ENCODE measurements at places on chromosomes 12 and 14.

DNA sequence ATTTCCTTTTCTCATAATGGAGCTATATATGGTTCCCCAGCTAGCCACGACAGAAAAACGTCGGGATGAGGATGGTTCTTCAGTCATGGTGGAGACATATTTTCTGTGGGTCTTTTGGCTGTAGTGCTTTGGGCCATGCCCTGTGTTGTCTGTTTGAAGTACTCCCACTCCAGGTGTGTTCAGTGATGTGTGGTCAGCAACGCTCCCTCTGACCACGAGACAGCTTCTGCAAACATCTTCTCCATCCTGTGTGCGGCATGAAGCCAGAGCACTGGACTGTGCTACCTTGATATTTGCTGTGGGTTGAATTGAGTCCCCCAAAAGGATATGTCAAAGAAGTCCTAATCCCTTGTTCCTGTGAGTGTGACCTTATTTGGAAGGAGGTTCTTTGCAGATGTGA is 931.2 kb downstream of the NRXN3 start:
- no peak for DNase-seq

GRCh38 chr14:91261115-91261514 is 16.6 kb upstream of the GPR68 start:
- no peak for DNase-seq

- no peak for DNase-seq
These were observed 153.2 kb downstream of the SLC35F4 start for GRCh38 chr14:57712698-57713097.

DNA sequence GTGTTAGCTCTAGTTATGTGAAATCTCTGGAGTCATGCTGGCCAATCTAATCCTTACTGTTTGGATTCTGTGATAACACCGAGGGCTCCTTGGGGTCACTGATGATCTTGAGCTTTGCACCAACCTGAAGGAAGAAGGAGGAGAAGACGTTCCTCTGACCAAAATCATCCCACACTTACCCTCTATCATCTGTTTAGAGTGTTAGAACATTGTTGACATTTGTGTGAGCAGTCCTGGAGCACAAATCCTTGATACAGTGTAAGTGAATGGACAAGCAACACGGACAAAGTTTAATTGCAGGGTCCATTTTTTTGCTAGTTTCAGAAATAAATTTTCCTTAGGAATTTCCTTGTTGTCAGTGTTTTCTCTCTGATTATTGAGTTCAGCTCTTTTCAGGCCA is 181.7 kb downstream of the AKAP6 start:
- no peak for DNase-seq

- peak; percentile 78 for DNase-seq
These were observed 685 bp upstream of the MYL6B start for GRCh38 chr12:56151672-56152131.

DNA sequence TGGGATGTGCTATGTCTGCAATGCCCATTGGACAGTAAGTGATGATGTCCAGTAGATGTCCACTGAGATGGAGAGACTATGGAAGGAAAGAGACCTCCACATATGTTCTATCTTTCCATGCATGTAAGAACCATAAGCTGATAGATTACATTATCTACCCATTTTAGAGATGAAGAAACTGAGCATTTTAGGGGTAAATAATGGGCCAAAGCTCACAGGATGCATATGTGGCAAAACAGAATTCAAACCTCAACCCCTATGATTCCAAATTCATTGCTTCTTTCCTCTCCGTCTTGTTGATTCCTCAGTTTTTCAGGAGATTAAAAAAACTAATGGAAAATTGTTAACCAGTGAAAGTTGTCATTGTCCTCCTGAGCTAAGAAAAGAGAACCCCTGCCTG is 200.7 kb upstream of the PWP1 start:
- no peak for DNase-seq

DNA sequence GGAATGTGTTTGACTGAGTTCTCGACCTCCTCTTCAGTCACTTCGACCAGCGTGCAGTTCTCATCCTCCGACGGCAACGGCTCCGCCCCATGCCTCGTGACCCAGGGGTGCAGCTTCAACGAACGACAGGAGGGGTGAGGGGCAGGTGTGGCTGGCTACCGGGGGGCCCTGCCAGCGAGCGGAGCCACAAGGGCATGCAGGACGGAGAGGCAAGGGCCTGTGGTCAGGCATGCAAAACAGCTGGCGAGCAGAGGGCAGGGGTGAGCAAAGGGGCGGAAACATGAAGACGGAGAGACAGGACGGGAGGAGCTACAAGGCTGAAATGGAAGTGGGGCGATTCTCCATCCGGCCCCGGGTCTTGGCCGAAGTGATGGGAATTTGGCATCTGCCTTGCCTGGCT is 38.7 kb downstream of the P2RX4 start:
- no peak for DNase-seq

GRCh38 chr12:93245543-93245942 is 132.2 kb upstream of the NUDT4 start:
- DNase-seq = peak; percentile 18

GRCh38 chr12:54156578-54156977 is 32.2 kb downstream of the SMUG1 start:
- no peak for DNase-seq

- no peak for DNase-seq
These were observed 1.2 kb downstream of the GPR132 start for GRCh38 chr14:105064001-105064400.

DNA sequence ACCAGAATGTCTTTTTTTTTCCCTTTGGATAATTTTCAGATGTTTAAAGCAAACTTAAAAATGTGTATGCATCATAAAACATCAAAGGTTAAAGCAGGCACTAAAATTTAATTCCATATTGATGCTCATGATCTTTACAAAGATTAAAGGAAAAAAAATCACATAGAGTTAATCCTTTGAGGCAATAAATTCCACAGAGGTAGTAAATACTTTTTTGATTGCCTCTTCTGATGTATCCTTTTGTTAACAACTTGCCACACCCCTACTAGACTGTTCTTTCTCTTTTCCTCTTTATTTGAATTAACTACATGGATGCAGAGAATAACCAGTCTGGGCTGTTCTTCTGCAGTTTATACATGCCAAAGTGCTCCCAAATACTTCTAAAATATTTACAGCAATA is 45.2 kb upstream of the KCNJ8 start:
- no peak for DNase-seq

GRCh38 chr14:52547526-52547925 is 4.8 kb downstream of the TXNDC16 start:
- no peak for DNase-seq

- DNase-seq = peak; percentile 14
These were observed 26.2 kb upstream of the CHPT1 start for GRCh38 chr12:101671157-101671791.

- no peak for DNase-seq
These were observed 156.8 kb downstream of the PDE3A start for GRCh38 chr12:20525064-20525610.

DNA sequence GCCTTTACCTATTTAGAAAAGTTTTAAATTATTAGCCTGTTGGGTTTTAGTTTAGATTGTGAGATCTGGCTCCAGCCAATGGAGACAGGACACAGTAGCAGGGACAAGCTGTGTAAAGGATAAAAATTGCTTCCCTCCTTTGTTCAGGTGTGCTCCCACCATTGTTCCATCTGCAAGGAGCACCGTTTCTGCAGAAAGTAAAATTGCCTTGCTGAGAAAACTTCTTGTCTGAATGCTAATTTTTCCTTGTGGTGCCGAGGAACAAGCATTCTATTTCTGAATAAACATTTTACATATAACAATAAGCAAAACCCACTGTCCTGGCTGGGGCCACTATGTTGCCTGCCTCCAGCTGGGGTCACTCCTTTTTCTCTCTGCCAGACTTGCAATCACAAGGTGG is 72.7 kb upstream of the ZFP36L1 start:
- DNase-seq = no peak

GRCh38 chr12:65962036-65962430 is 137.8 kb downstream of the HMGA2 start:
- no peak for DNase-seq

GRCh38 chr14:77338302-77338701 is 17.5 kb downstream of the GSTZ1 start:
- DNase-seq = no peak

GRCh38 chr12:55974308-55974730 is 441 bp downstream of the RAB5B start:
- DNase-seq = peak; percentile 26

- DNase-seq = no peak
These were observed 200.5 kb upstream of the OR4E1 start for GRCh38 chr14:21874167-21874566.

DNA sequence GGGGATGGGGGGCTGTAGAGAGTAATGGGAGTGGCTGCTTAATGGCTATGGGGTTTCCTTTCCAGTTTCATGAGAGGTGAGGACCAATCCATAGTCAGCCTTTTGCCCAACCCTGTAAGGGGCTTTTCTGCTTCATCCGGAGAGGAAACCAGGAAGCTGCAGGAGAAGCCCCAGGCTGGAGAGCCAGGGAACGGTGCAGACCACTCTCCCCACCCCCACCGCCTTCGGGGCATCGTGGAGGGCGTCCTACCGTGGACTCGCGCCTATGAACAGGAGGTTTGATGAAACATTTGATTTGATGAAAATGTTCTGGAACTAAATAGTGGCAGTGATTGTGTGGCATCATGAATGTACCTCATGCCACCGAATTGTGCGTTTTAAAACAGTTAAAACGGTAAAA is 204.3 kb upstream of the DIO3 start:
- DNase-seq = no peak

DNA sequence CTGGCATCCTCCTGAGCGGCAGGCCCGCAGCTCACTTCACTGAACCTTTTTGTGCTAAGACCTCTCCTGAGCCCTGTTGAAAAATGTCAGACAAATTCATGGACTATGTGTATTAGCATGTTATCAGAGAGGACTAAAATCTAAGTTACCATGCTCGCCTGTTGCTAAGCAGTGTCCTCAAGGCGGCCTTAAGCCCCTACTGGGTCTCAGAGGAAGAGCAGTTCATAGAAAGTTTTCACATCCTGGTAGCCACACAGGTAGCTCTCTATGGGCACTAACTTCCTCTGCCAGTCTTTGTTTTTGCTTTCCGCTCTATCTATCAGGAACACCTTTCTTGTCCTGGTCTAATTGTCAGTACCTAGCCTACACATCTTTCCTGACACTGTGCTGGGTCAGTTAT is 306.6 kb upstream of the MIS18BP1 start:
- DNase-seq = no peak

DNA sequence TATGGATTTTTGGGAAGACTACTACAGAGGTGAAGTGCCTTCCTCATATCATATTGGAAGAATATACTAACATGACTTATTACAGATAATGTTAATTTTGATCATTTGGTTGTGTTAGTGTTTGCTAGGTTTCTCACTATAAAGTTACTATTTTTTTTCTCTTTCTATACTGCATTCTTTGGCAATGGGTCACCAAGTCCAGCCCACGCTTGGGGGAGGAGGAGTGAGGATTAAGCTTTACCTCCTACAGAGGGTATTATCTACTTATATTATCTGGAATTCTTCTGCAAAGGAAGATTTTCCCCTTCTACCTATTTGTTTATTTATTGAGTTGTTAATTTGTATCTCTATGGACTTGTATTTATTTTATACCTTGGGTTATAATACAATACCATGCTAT is 31.5 kb downstream of the SCN8A start:
- DNase-seq = no peak

DNA sequence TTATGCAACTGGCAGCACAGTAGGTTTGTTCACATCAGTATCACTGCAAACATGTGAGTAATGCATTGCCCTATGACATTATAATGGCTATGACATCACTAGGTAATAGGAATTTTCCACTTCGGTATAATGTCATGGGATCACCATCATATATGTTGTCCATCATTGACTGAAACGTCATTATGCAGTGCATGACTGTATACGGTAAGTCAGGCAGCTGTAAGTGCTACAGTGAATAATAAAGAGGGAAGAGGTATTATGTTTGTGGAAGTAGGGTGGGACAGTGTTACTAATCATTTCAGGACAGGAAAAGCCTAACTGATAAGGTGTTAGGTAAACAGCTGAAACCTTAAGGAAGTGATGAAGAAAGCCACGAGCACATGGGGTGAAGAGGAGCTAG is 68.1 kb downstream of the ANO4 start:
- no peak for DNase-seq
